ENCODE measurements at places on chromosomes 2 and 18.

- no peak for DNase-seq
Observed at GRCh38 chr2:47568164-47568850, 165.4 kb downstream of the MSH2 start.

GRCh38 chr18:22830511-22830910 is 102.6 kb upstream of the RBBP8 start:
- no peak for DNase-seq

- no peak for DNase-seq
Observed at GRCh38 chr2:111050701-111051376, 69.9 kb upstream of the BCL2L11 start.

- DNase-seq, result no peak
Observed at GRCh38 chr18:10474309-10474708, 19.9 kb downstream of the APCDD1 start.

DNA sequence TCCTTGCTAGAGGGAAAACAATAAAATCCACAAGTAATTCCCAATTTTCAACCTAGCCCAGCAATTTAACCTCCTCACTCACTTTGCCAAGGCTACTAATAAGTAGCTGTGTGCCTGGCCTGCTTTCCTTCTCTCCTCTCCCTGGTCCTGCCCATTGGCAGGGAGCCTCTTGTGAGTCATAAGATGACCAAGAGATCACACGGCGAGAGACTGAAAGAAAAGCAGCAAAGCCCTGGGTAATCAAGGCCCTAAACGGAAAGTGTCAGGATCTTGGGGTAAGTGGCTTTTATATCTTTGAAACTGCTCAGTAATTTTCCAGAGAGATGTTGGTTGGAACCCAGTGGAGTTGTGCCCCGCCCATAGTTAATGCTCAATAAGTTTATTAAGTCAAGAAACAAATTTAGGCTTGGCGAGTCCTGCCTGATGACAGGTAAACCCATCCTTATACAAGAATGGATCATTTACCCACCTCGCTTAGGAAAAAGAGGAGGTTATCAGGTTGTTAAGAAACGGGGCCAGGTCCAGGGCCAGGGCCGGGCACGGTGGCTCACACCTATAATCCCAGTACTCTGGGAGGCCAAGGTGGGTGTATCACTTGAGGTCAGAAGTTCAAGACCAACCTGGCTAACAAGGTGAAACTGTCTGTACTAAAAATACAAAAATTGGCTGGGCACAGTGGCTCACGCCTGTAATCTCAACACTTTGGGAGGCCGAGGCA is 10.0 kb upstream of the ADAM17 start:
- no peak for DNase-seq
